NCI-H1092 treated with DMSO at 0.1 percent for 48 hours (cell line): ENCODE measurements at places on chromosomes 7 and 10.

GRCh38 chr7:133705596-133705995 lies 421.5 kb upstream of the LRGUK start:
- no peak for DNase-seq

GRCh38 chr7:15932318-15932717 lies 245.8 kb upstream of the MEOX2 start:
- DNase-seq, result no peak

- DNase-seq, result no peak
These were observed 189.0 kb downstream of the TCF7L2 start for GRCh38 chr10:113138937-113139585.

DNA sequence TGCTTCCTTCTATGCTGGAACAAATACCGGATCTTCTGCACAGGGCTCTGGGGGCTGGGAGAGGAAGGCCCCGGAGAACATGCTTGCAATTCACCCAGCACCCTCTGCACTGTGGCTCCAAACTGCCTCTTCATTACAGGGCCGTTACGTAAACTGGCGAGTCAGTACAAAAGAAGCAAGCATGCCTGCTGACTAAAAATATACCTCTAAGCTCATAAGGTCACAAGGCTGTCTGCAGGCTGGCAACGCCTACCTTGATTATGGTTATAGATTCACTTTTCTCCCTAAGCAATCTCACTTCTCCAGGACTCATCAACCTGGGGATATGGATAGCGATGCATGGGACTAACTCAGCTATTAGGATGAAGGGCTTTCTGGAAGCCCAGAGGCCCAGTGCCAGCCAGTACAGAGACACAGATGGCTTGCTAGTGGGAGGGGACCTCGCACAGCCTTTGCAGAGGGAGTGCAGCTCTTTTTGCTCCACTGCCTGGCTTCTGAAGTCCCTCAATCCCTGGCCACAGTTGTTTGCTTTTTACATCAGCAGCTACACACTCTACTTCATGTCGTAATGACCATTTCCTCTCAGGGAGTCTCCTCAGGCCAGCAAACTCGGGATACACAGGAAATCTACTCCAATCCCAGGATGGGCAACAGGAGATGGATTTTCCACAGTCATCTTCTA lies 96.1 kb downstream of the SH3PXD2A start:
- no peak for DNase-seq

DNA sequence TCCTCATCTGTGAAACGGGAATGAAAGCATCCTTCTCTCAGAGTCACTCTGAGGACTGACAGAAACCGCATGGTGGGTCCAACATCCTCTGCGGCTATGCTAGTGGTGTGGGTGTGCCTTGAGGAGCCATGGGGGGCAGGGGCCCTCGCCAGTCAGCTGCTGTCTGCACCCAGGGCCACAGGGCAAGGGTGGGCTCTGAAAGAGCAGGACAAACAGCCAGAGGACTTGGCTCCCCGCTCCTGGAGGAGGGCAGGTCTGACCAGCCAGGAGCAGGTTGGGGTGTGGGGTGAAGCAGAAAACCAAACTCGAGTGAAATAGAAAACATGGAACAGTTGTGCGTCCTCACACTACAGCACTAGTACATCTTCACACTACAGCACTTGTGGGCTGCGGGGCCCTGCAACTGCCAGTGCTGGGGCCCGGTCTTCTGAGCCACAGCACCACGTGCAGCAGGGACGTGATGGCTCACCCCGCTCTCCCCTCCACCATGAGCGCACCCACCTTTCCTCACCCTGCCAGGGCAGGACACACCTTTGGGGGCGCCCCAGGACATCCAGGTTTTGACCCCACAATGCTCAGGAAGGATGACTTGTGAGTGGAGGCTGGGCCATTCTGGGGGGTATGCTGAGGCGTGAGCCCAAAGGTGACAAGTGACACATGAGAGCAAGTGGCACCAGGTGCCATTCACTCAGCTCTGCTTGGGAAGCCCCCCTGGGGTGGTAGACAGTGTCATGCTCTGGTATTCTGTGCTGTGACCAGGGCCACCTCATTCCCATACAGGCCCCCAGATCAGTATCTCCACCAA lies 96.1 kb upstream of the RET start:
- DNase-seq, result no peak

- DNase-seq, result no peak
These were observed 31.1 kb downstream of the NRBF2 start for GRCh38 chr10:63164166-63164623.

- no peak for DNase-seq
These were observed 28.6 kb downstream of the WAC start for GRCh38 chr10:28561531-28561930.

DNA sequence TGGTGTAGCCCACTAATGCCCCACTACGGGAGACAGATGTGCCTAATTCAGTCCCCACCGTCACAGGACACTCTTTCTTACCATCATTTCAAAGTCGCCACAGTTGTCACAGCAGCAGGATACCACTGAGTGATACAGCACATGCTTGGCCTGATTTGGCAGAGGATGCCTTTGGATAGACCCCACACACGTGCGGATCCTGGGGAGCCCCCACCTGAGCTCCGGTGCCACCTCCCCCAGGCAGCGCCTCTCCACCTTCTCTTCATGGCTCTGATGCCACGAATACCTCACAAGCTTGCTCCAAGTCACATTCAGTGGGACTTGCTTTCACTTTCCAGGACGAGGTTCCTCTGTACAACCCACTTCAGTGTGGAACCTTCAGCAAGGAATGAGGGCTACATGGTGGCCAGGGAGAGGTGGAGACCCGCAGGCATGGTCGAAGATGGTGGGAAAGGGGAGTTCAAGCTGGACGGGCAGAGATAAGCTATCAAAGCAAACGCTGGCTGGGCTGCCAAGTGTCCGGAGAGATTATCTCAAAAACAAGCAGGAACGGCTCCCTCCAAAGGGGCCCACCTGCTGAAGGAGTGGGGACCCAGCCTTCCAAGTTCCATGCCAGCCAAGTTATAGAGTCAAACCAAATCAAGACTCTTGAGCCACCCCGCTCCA lies 107.4 kb downstream of the ZRANB1 start:
- no peak for DNase-seq

DNA sequence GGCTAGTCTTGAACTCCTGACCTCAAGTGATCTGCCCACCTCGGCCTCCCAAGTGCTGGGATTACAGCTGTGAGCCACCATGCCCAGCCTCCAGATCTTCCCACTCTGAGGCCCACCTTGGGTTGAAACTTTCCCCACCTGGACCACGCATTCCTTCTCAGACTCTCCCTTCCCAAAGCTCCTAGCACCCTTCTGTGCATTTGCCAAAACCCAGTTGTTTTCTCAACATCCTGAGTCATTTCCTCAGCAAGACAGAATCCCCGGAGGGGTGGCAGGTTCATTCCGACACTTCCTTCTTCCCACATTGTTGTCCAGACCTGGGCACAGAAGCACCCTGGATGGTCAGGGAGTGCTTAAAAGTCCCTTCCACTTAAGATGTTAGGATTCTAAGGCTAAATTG lies 28.9 kb downstream of the BAG3 start:
- DNase-seq, result no peak

GRCh38 chr7:26061678-26062603 lies 90.1 kb upstream of the NFE2L3 start:
- DNase-seq, result peak; percentile 93

DNA sequence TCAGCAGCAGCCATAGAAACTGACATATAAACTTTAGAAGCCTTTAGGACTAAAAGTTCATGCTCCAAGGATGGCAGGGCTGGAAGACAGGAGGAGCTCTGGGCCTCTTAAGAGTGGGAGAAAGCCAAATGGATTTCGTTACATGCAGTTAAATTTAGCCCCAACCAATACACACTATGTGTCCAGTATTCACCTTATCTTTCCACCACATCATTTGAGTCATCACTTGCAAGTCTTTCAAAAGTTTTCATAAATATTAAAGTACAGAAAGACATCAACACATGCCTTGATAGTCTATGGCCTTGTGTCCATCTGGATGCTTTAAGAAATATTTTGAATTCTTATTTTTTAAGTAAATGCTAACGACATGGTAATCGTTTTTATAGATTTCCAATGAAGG lies 392.4 kb upstream of the LRRN3 start:
- DNase-seq, result no peak

- DNase-seq, result no peak
These were observed 66.9 kb downstream of the FOXL3 start for GRCh38 chr7:356691-357462.

- no peak for DNase-seq
These were observed 328.7 kb downstream of the ARL4A start for GRCh38 chr7:13016036-13016581.

- no peak for DNase-seq
These were observed 267.8 kb upstream of the SEMA3C start for GRCh38 chr7:81186691-81187090.

- DNase-seq, result no peak
These were observed 524.5 kb downstream of the PHTF2 start for GRCh38 chr7:78323118-78323517.

DNA sequence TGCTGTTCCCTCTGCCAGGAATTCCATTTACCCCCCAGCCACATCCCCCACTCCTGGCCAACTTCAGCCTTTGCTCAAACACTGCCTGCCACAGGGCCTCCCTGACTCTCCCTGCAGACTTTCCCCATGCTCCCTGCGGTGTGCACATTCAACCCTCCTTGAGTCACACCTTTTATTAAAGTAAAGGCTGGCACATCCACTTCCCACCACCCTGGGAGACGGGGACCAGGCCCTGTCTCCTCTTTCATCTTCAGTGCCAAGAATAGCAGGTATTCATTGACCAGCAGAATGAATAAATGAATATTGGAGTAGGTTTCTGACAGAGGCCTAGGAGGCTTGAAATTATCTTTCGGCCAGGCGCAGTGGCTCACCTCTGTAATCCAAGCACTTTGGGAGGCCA lies 91.4 kb downstream of the GRK5 start:
- no peak for DNase-seq
